ENCODE measurements at places on chromosomes 13 and 19.

DNA sequence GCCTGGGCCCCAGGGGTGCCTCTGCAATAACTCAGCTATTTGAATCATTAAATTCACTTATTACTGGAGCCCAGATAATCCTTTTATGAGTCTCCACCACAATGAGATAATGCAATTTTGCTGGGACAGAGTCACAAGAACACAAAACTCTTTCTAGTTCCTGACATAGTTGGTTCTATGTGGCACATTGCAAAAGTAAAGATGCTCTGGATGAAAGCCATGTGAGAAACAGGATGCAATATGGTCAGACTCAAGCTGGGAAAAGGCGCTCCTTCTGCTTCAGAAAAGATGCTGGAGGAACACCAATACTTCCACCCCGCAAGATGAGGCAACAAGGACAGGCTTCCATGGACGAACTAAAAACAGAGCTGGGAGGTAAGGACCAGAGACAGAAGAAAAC, 5.7 kb downstream of the ANKRD27 start:
- no peak for DNase-seq

- no peak for DNase-seq
Observed at GRCh38 chr19:29784598-29785223, 27.1 kb upstream of the CCNE1 start.

DNA sequence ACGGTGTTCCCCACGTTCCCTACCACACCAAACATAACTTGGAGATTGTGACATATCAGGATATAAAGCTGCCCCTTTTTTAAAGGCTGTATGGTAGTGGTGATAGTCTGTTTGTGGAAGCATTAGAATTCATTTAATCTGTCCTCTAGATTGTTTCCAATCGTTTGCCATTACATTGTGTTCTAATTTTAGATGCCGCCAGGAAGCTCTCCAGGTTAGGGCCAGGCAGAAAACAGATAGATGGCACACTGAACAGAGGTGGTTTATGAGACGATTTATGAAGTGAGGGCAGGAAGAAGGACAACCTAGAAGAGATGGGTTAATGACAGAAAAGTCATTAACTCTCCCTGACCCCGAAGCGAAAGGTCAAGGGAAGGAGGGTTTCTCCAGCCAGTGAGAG, 30.0 kb downstream of the ARHGEF7 start:
- no peak for DNase-seq

GRCh38 chr19:7676376-7676775, 514 bp upstream of the MCEMP1 start:
- no peak for DNase-seq

DNA sequence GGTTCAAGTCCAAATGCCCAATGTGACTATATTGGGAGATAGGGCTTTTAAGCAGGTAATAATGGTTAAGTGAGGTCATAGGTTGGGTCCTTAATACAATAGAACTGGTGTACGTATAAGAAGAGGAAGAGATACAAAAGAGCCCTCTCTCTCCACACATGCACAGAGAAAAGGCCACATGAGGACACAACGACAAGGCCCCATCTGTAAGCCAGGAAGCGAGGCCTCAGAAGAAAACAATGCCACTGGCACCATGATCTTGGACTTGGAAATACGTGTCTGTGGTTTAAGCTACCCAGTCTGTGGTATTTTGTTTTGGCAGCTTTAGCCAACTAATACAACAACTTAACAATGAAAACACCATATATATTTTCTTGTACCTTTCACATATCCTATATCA, 23.4 kb upstream of the RFC3 start:
- DNase-seq: no peak

- DNase-seq: no peak
Observed at GRCh38 chr19:31350033-31350692, 927 bp upstream of the TSHZ3 start.

- no peak for DNase-seq
Observed at GRCh38 chr13:68927387-68928026, 1180.1 kb upstream of the ATXN8OS start.

DNA sequence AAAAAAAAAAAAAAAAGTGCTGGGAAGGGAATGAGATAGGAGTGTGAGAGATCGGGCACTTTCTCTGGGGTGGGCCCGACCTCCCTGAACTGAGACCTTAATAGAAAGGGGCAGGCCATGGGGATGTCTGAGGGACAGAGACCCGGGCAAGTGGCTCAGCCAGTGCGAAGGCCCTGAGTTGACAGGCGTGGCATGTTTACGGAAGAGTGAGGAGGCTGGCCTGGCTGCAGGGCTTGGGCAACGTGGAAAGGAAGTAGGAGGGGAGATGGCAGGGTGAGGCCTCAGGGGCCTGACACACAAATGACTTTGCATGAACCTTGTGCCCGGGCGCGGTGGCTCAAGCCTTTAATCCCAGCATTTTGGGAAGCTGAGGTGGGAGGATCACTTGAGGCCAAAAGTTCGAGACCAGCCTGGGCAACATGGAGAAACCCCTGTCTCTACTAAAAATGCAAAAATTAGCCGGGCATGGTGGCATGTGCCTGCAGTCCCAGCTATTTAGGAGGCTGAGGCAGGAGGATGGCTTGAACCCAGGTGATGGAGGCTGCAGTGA, 13.9 kb downstream of the FCHO1 start:
- DNase-seq: no peak

GRCh38 chr19:50046649-50047503, 21.1 kb downstream of the ZNF473 start:
- peak; percentile 71 for DNase-seq

DNA sequence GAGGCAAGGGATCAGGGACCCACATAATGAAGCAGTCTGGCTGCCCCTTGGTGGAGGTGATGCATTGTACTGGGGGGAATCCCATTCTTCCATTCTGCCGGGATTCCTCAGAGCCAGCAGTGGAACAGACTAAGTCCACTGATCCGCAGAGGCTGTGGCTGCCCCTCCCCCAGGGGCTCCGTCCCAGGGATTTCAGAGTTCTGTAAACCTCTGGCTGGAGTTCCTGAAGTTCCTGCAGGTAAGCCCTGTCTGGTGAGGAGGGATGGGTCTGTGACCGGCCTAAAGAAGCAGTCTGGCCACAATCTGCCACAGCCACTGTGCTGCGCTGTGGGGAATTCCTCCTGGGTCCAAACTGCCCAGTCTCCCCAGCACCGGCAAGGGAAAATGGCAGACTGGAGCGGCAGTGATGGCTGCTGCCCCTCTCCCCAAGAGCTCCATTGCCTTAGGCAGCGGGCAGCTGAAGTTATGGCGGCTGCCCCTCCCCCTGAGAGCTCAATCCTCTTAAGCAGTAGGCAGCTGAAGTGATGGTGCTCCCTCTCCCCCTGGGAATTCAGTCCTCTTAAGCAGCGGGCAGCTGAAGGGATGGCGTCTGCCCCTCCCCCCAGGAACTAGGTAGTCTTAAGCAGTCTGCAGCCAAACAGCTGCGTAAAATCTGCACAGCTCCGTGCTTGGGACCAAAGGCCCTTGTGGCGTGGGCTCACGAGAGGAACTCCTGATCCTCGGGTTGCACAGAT, 155.7 kb downstream of the PCDH17 start:
- DNase-seq: no peak

DNA sequence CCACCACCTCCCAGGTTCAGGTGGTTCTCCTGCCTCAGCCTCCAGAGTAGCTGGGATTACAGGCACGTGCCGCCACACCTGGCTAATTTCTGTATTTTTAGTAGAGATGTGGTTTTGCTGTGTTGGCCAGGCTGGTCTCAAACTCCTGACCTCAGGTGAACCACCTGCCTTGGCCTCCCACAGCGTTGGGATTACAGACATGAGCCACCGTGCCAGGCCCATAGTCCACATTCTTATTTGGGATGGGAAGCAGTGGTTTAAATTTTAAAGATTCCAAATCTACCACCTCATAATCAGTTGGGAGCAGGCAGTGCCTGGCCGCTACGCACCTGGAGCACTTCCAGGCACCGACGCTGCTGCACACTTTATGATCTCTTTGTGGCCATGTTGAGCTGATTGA, 160.6 kb upstream of the SOX1 start:
- DNase-seq: no peak

DNA sequence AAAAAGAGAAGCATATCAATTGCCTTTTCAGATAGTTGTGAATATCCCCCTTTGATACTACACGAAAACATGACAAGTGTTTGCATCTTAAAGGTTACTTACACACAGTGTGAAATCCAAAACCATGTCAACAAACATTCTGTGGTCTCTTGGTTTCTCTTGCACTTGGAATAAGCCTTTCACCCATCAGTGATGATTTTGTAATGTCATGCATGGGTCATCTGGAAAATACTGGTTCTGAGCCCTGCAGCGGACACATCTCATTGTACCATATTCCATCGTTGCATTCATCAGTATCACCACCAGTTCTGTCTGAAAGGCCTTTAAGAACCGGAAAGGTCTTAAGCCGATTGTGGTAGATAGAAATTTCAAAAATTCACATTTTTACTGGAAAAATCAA, 65.4 kb upstream of the SOX1 start:
- DNase-seq: no peak

DNA sequence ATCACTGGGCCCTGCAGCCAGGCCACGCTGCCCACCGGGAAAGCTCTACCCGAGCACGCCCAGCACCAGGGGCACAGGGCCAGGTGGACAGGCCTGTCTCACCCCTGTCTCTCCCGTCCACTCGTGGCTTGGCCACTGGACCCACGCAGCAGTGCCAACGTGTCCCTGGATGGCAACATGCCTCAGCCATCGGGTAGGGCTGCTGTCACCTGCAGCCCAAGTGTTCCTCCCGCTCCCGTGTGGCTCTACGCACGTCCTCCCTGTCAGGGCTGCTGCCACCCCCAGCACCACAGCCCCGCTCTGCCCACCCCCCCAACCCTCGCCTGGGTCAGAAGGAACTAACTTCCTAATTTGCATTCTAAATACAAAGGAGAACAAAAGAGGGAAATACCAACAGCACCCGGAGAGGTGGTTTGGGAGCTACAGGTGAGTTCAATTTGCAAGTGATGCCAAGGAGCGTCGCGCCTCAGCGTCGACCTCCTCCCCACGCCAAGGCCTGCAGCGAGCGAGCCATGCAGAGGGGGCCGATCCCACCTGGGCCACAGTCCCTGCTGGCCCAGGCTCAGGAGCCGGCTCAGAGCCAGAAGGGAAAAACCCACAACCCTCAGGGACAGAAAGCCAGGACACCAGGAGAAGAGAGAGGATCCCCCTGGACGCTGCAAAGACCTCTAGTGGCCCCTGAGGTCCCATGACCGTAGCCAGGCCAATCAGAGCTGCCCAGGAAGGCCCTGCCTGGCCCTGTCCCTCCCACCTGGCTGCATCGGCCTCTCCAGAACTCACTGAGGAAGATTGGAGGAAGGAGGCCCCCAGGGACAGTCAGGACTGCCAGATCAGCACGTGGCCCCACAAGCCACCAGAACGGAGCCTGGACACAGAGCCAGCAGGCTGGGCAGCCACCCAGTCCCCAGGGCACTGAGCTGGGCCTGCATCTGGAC, 128.4 kb upstream of the SPACA7 start:
- DNase-seq: no peak

DNA sequence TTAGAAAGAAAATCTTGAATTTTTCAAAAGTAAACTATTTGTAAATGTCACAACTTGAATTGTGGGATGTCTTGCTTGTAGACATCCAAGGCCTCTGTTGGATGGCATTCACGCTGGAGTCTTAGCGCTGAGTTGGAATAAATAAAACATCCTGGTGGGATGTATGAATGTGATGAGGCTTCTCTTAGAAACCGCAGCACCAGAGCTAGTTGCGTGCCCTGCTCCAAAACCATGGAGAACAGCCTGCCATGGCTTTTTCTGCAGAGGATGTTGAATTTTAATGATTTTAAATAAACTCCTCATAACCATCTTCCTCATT, 70.4 kb downstream of the DPY19L3 start:
- no peak for DNase-seq

- no peak for DNase-seq
Observed at GRCh38 chr19:6540918-6541689, 10.3 kb downstream of the TNFSF9 start.

GRCh38 chr13:30338331-30338851, 31.0 kb upstream of the KATNAL1 start:
- DNase-seq: no peak

- DNase-seq: no peak
Observed at GRCh38 chr13:75620020-75620419, 16.1 kb upstream of the LMO7 start.

DNA sequence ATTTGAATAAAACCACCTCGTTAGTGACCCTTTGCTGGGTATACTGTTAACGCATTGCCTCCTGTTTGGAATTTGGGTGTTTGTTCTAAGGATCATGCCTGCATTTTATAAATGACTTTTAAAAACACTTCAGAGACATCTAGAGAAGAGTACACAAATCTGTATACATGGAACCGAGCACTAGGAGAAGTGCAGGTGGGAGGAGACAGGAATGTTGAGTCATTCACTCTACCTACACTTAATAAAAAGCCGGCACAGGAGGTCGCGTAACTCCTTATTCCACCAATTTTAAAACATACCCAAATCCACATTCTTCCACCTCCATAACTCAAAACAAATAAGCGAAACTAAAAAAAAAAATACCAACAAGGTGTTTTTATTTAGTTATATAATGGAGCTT, 48.6 kb downstream of the FGF9 start:
- DNase-seq: no peak

- DNase-seq: no peak
Observed at GRCh38 chr13:113860665-113861432, 3.0 kb downstream of the GAS6 start.

DNA sequence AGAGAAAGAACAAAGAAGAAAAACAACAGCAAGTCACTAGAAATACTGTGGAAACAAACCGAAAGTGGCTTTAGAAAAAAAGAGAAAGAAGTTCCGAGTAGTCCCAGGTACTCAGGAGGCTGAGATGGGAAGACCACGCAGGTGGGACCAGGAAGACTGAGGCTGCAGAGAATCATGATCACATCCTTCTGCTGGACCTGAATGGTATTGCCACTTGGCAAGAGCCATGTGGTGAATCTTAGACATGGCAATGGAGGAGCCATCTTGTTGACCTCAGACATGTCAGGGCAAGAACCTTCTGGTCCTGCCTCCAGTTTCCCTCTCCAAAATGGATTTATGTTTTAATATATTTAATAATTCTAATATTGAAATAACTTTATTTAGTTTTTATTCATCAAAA, 37.4 kb upstream of the ZNF724 start:
- DNase-seq: no peak

- no peak for DNase-seq
Observed at GRCh38 chr13:101230271-101230890, 185.9 kb downstream of the NALCN start.

DNA sequence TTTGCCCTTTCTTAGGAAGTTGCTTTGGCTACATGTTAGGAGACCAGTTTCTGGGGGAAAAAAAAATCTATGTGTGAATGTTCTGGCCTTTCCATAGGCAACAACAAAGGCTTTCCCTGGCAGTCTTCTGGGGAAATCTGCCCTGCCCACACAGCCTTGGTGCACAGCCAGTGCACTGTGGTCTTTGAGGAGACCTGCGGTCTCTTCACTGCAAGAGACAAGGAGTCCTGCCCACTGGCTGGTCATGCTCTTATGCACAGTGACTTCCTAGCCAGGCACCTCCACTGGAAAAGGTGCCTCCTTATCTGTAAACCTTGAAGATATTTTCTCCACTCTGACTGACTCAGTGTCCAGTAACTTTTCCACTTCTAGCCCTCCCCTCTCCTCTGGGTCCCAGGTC, 155.1 kb downstream of the SUCLA2 start:
- no peak for DNase-seq

DNA sequence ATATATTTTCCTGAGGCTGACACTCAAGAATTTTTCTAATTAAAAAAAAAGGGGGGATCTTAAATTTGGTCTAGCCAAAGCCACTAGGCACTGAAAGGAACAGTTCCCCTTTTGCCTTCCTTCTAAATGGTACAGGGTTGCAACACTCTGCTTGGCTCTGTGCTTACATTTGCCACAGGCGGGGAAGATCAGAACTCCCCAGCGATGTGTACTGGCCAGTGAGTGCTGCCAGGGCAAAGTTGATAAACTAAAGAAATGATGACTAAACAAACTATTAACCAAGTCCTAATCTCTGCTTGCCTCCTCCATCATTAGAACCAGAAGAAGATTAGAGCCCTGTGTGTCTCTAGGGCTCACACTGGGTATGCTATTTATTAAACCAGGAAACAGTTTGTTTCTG, 75.3 kb upstream of the SCEL start:
- DNase-seq: no peak

Data from activated CD8-positive, alpha-beta T cell treated with anti-CD3 and anti-CD28 coated beads for 36 hours (primary cell).